ENCODE measurements at places on chromosomes 2 and 18.
A peak's percentile ranks its signal among the peaks of the same experiment; 100 is the strongest.

GRCh38 chr2:148221926-148222325 is 201.0 kb downstream of the MBD5 start:
- no peaks in the 10 kb centered on the region for H3K36me3 ChIP-seq
- H3K4me3 ChIP-seq: no peak overlapping the region
- H3K27ac ChIP-seq: no peak overlapping the region
- H3K27me3 ChIP-seq: no peaks in the 10 kb centered on the region

GRCh38 chr2:240500561-240501423 is 57.0 kb downstream of the ANKMY1 start:
- no peaks in the 10 kb centered on the region for H3K4me1 ChIP-seq
- H3K27me3 ChIP-seq: no peaks in the 10 kb centered on the region
- no peak overlapping the region for H3K27ac ChIP-seq
- no peak for DNase-seq
- H3K36me3 ChIP-seq: peaks cover 81% of the 10 kb centered on the region

DNA sequence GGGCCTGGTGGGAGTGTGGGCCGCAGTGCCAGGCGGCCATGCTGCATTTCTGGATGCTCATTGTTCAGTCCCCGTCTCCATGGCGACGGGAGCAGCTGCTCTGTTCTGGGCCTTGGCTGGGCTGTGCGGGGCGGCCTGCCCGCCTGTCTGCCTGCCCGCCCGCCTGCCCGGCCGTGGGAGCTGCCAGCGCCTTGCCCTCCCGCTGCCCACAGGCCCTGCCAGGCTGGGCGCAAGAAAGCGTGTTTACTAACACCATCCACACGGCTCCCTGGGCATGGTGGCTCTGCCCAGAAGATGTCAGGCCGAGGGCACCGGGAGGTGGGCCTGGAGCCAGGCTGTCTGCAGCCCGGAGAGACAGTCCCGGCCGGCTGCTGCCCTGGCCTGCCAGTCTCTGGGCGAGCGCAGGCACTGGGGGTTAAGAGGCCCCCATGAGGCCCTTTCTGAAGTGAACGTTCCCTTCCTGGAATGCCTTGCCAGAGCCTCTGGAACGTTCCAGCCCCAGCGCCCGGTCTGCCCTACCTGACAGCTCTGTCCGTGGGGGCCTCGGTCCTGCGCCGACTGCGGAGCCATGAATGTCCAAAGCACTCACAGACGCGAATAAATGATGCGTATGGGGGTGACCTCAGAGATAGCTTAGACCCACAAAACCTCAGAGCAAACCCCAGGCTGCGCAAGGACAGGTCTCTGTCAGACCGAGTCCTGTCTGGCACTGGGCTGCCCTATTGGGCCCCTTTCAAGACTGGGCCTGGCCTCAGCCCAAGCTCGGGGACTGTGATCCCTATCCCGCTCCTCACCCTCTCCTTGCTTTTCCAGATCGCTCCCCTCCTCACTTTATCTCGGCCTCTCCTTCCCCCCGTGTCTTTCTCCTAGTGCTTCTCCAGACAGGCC is 44.3 kb downstream of the MYCN start:
- no peak for DNase-seq
- no peak overlapping the region for H3K4me3 ChIP-seq
- no peaks in the 10 kb centered on the region for H3K36me3 ChIP-seq

- no peak overlapping the region for H3K4me3 ChIP-seq
- DNase-seq: peak; percentile 94
- no peaks in the 10 kb centered on the region for H3K4me1 ChIP-seq
- H3K27ac ChIP-seq: no peak overlapping the region
- H3K27me3 ChIP-seq: peaks cover 52% of the 10 kb centered on the region
These were observed 3.7 kb upstream of the GAD1 start for GRCh38 chr2:170812710-170813600.

DNA sequence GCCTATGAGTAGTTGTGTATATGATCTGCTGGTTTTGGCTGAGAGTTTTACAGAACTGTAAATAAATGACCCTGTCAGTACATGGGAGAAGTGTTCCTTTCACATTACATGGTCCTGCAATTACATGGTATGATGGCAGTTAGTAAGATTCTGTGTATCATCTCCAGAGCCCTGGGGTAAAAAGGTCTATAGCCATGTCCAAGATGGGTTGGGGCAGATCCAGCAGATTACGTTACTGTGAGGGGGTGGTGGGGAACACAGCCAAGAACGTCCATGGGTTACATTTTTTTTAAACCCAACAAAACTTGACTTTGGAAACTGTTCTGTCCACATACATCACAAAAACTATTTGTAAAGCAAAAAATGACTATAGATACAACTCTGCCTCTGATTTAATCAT is 64.2 kb upstream of the LMAN1 start:
- H3K27me3 ChIP-seq: no peaks in the 10 kb centered on the region
- H3K4me3 ChIP-seq: no peak overlapping the region
- H3K27ac ChIP-seq: no peak overlapping the region
- H3K4me1 ChIP-seq: no peaks in the 10 kb centered on the region

DNA sequence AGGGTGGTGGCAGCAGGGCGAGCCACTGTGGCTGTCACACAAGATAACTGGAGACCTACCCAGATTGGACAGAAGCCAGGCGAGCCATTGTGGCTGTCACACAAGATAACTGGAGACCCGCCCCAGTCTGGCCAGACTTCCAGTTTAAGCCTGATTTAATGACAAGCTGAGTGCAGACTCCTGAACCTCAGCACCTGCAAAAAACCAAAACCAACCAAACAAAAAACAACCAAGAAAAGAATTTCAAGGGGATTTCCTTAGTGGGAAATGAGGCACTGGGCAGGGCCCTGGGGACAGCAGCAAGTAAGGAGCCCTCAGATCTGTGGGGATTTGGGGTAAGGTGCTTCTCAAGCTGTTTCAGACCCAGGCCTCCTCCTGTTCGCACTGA is 95.2 kb upstream of the BOD1L2 start:
- DNase-seq: no peak
- no peaks in the 10 kb centered on the region for H3K4me1 ChIP-seq
- H3K4me3 ChIP-seq: no peak overlapping the region
- no peaks in the 10 kb centered on the region for H3K36me3 ChIP-seq
- no peak overlapping the region for H3K27ac ChIP-seq
- H3K27me3 ChIP-seq: no peaks in the 10 kb centered on the region

DNA sequence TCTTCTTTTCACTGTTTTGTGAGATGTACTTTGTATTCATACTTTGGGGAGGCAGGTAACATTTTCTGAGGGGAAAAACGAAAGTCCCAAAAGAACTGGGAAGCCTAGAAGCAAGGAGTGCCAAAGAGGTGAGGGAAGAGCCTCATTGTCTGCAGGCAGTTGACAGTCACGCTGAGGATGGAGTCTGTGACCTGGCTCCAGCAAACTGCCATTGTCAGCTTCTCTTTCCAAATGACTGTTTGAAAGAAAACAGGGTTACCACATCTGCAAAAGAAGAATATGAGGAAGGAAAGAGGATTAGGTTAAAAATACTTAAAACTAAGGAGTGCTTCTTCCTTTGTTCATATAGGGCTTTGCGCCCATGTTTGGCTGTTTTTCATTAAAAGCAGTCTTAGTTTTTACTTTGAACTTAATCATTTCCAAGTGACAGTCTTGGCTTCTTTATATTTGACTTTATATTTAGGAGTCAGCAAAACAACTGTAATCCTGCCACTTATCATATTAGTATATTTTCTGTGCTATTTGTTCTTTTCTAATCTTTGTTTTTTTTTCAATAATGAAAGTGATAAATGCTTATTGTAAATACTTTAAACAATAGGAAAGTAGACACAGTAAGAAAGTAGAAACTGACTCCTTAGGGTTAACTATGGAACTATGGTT is 35.0 kb downstream of the CERS6 start:
- no peak for DNase-seq
- H3K27me3 ChIP-seq: no peaks in the 10 kb centered on the region
- H3K4me1 ChIP-seq: no peaks in the 10 kb centered on the region

- H3K27me3 ChIP-seq: no peaks in the 10 kb centered on the region
- peaks cover 59% of the 10 kb centered on the region for H3K36me3 ChIP-seq
- H3K4me1 ChIP-seq: no peaks in the 10 kb centered on the region
- H3K4me3 ChIP-seq: no peak overlapping the region
- DNase-seq: no peak
These were observed 84.5 kb downstream of the PTRHD1 start for GRCh38 chr2:24708537-24709152.

DNA sequence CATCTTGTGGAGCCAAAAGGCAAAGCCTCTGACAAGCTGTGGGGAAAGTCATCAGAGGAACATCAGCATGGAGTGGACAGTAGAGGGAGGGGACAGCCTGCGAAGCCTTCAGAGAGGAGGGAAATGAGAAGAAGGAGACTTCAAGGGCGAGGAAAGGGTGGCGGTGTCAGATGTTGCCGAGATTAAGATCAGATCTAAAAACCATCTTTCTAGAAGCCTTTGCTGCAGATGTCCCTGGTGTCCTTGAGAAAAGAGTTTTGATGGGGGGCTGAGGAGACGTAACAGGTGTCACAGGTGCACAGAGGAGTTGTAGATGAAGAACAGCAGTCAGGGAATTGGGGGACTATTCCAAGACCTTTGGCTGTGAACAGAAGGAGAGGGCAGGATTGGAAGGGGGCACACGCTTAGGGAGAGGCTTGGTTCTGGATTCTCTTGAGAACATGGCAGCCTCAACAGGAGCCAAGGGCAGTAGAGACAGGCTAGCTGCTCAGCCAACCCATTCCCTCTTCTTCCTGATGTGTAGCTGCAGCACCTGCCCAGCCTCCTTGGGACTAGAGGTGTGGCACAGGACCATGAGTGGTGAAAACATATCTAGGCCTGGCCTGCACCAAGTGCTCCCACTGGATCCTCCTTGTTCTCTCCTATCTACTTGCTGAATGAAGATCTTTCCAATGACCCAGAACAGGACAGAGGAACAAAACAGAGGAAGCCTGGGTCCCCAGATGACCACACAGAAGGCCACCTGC is 22.7 kb upstream of the NCL start:
- DNase-seq: no peak
- no peaks in the 10 kb centered on the region for H3K27me3 ChIP-seq
- H3K27ac ChIP-seq: no peak overlapping the region

GRCh38 chr18:12645254-12645653 is 12.7 kb downstream of the SPIRE1 start:
- no peak for DNase-seq
- peaks cover 16% of the 10 kb centered on the region for H3K4me1 ChIP-seq
- H3K27ac ChIP-seq: peak overlapping the region; percentile 60
- no peak overlapping the region for H3K4me3 ChIP-seq
- no peaks in the 10 kb centered on the region for H3K27me3 ChIP-seq

- H3K27ac ChIP-seq: no peak overlapping the region
- no peaks in the 10 kb centered on the region for H3K4me1 ChIP-seq
- no peak for DNase-seq
- H3K36me3 ChIP-seq: no peaks in the 10 kb centered on the region
These were observed 254.2 kb downstream of the KCNS3 start for GRCh38 chr2:18132697-18133096.

GRCh38 chr2:72780477-72780876 is 45.4 kb downstream of the EXOC6B start:
- H3K4me1 ChIP-seq: peaks cover 22% of the 10 kb centered on the region
- H3K4me3 ChIP-seq: no peak overlapping the region
- DNase-seq: no peak
- peaks cover 23% of the 10 kb centered on the region for H3K36me3 ChIP-seq

- no peak overlapping the region for H3K4me3 ChIP-seq
- H3K4me1 ChIP-seq: no peaks in the 10 kb centered on the region
- no peaks in the 10 kb centered on the region for H3K27me3 ChIP-seq
- no peak overlapping the region for H3K27ac ChIP-seq
These were observed 188.2 kb downstream of the PTH2R start for GRCh38 chr2:208594642-208595385.

- no peaks in the 10 kb centered on the region for H3K4me1 ChIP-seq
- H3K36me3 ChIP-seq: no peaks in the 10 kb centered on the region
- no peak for DNase-seq
- no peaks in the 10 kb centered on the region for H3K27me3 ChIP-seq
These were observed 42.0 kb downstream of the EPHA4 start for GRCh38 chr2:221529943-221530652.

- H3K4me3 ChIP-seq: no peak overlapping the region
- DNase-seq: no peak
- no peak overlapping the region for H3K27ac ChIP-seq
These were observed 720.8 kb upstream of the REG3G start for GRCh38 chr2:78304678-78305077.

DNA sequence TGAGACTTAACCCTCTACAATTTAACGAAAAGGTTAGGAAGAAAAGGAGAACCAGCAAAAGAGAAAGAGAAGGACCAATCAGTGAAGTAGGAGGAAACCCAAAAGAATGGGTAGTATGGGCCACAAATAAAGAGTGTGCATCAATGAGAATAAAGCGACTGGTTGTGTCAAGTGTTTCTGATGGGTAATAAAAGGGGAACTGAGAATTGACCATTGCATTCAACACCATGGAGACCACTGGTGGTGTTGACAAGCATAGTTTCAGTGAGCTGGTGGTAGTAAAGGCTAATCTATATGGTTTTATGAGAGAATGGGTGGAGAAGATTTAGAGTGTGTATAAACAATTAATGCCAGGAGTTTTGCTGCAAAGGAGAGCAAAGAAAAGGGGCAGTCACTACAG is 75.4 kb downstream of the CSRNP3 start:
- H3K27ac ChIP-seq: no peak overlapping the region
- H3K4me1 ChIP-seq: no peaks in the 10 kb centered on the region
- H3K36me3 ChIP-seq: no peaks in the 10 kb centered on the region

- peaks cover 32% of the 10 kb centered on the region for H3K4me1 ChIP-seq
- no peak for DNase-seq
- peak within 1 kb of the TSS; percentile 8 for H3K27ac ChIP-seq
- H3K36me3 ChIP-seq: no peaks in the 10 kb centered on the region
- H3K4me3 ChIP-seq: no peak within 1 kb of the TSS
These were observed at the start of gene WIPF1 for GRCh38 chr2:174597345-174598047. TSS of gene WIPF1 (minus strand) at chr2:174597804. CDS start at chr2:174585573, 12,231 bp downstream.

DNA sequence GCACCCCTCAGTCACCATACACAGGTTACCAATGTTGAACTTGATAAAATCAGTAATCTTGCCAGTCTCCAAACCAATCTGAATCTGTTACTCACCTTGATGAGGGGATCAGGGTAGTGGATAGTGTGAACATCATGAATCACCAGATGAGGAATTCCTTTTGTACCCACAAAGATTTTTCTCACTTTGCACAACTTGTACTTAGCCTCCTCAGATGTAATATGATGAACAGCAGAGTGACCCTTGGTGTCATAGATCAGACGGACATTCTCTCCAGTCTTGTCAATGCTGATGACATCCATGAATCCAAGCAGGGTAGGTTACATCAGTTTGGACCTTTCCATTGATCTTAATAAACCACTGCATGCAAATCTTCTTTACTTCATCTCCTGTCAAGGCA is 54.7 kb downstream of the MDH1 start:
- DNase-seq: no peak
- H3K27ac ChIP-seq: no peak overlapping the region
- H3K27me3 ChIP-seq: no peaks in the 10 kb centered on the region
- H3K4me3 ChIP-seq: no peak overlapping the region

Measured in tibial nerve (tissue), 4 donors.